ENCODE measurements at places on chromosomes 7 and 10. TPM values are rescaled to one million over a fixed set of nuclear protein-coding genes. Genes with fewer than 3 reads are reported as not detected.

MAGI2 gene
- total RNA-seq, result 0.60 TPM

TAS2R16 gene
- total RNA-seq, result not detected

MEOX2 gene
- total RNA-seq, result 6.2 TPM

STEAP1 gene
- total RNA-seq, result 2.8 TPM

UFSP1 gene
- total RNA-seq, result 3.1 TPM

FUOM gene
- total RNA-seq, result 28.0 TPM

CC2D2B gene
- 0.17 TPM for total RNA-seq

OR9A2 gene
- total RNA-seq, result not detected

GPR146 gene
- total RNA-seq, result 24.7 TPM

YKT6 gene
- 68.6 TPM for total RNA-seq

NMT2 gene
- total RNA-seq, result 43.0 TPM

CRPPA gene
- 1.8 TPM for total RNA-seq

HOXA3 gene
- 5.4 TPM for total RNA-seq

HMX2 gene
- not detected for total RNA-seq

NUTM2D gene
- total RNA-seq, result 1.1 TPM

VSIR gene
- total RNA-seq, result 6.5 TPM

NEUROD6 gene
- not detected for total RNA-seq

KCNIP2 gene
- 0.09 TPM for total RNA-seq

SH2D4B gene
- under 0.01 TPM for total RNA-seq

RTKN2 gene
- under 0.01 TPM for total RNA-seq

ELMO1 gene
- total RNA-seq, result 39.9 TPM

STAG3 gene
- total RNA-seq, result 0.60 TPM

MOGAT3 gene
- not detected for total RNA-seq

AGR3 gene
- not detected for total RNA-seq

GARIN1A gene
- total RNA-seq, result 0.09 TPM

SPDYE6 gene
- total RNA-seq, result not detected

NKX2-3 gene
- not detected for total RNA-seq

Data from dermis lymphatic vessel endothelial cell (primary cell).